ENCODE measurements at places on chromosomes 12 and 14.

- DNase-seq: no peak
These were observed 41.6 kb downstream of the ATXN2 start for GRCh38 chr12:111557271-111558106.

DNA sequence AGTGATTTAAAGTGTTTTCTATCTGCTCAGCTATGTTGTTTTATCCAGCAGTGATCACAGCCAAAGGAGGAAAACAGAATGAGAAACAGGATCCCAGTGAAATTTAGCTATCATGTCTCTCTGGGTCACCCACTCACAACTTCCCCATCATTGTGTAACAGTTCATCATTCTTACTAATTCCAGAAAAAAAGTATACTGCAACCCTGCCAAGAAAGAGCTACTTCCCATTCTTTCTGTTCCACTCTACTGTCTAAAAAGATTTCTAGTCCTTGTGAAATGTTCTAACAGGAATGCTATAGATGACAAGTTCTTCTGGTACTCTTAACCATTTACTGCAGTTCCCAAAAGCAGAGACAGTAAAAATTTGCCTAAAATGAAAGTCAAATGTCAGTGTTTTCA, 39.2 kb upstream of the CD163 start:
- no peak for DNase-seq

DNA sequence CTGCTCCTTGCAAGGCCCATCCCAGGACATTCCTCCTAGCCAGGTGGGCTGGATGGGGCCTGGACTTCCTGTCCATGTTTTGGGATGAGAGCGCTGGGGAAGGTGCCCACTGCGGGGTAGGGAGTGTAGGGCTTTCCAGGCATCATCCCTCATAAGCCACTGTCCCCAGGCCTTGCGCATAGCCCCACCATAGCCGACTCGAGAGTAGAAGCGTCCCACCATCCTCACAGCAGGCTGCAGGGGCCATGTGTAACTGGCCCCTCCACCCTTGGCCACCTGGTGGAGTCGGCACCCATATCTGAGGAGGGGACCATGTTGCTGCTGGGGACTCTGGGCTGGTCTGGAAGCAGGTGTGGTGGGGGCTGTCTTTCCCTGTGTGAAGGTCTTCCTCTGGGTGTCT, 30.5 kb downstream of the SH2B3 start:
- DNase-seq: no peak

GRCh38 chr14:99871771-99872170, 78.6 kb downstream of the EML1 start:
- no peak for DNase-seq

- no peak for DNase-seq
These were observed at the start of gene MSRB3 for GRCh38 chr12:65278576-65279368. MSRB3 (plus strand) TSS chr12:65278683; CDS start chr12:65308580, 29,897 bp downstream.

GRCh38 chr12:57276935-57277563, 26.1 kb upstream of the STAC3 start:
- peak; percentile 2 for DNase-seq

GRCh38 chr14:43525658-43526057, 981.4 kb downstream of the FSCB start:
- DNase-seq: no peak

DNA sequence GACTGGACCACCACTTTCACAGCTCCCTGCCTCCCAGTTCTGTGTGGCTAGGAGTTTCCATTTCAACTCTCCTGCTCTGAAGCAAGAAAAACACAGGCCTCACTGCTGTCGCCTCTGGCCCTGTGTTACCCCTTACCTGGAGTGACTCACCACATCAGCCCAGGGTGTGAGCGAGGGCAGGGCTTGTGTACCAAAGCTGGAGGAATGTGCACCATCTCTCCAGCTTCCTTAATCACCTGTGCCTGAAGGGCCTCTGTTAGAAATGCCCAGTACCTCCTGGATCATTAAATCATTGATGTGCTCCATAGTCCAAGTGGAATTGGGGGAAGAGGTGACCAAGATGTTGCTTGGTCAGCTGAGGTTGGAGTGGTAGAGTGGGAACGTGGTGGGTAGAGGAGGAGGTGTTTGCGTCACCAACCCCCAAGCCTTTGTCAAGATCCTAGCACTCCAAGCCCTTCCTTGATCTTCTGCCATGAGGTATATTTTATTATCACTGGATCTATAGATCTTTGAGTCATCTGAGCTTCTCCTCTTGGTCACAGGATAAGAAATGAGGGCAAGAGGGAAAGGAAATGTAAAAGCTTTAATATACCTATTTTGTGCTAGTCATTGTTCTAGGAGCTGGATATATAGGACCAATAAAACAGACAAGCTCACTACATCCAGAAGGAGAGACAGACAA, 51.3 kb downstream of the SSPN start:
- DNase-seq: no peak

- DNase-seq: no peak
These were observed 31.2 kb upstream of the DYNC1H1 start for GRCh38 chr14:101933209-101933608.

DNA sequence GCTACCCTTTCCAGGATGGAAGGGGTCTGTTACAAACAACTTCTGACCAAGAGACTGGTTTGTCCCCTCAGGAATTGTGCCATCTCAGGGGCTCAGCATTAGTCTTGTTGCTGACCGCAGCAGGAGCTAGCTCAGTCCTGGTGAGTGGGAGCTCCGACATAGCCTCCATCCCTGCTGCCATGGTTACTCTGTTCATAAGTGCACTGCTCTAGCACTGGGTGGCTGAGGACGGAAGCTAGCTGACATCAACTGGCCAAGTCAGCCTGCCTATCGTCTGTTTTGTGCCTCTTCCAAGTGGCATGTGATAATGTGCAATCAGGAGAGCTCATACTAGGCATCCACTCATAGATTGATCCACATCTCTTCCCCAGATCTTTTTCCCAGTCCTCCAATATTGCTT, 7.5 kb downstream of the SLC17A8 start:
- DNase-seq: no peak

GRCh38 chr12:3416670-3417069, 74.3 kb upstream of the PRMT8 start:
- DNase-seq: no peak

- no peak for DNase-seq
These were observed 423 bp downstream of the FGD6 start for GRCh38 chr12:95216711-95217376.

GRCh38 chr12:105852496-105852895, 286.3 kb downstream of the NUAK1 start:
- DNase-seq: no peak

DNA sequence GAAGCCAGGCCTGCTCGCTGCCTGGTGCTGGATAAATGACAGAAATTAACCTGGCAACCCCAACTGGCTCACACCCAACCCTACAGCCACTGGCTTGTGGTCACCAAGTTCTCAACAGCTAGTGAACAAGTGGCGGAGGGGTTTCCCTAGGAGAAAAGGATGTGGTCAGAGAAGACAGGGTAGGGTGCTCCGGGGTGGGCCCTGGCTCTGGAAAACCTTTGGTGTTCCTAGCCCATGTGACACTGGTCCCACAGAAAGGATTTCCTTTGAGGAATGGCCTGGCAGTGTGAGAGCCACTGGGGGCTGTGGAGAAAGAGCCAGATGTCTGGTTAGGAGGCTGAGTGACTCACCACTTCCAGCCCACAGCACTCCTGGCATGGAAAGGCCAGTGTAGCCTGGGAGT, 8.7 kb downstream of the SYNE3 start:
- no peak for DNase-seq

- DNase-seq: no peak
These were observed 65.2 kb upstream of the CNOT2 start for GRCh38 chr12:70178038-70178437.

- DNase-seq: no peak
These were observed 68.2 kb downstream of the PLEKHG7 start for GRCh38 chr12:92771001-92771400.

GRCh38 chr12:38907201-38907923, 2.0 kb upstream of the CPNE8 start:
- no peak for DNase-seq

GRCh38 chr12:123530668-123531067, 2.9 kb downstream of the RILPL1 start:
- no peak for DNase-seq

- DNase-seq: no peak
These were observed 1.9 kb downstream of the SGPP1 start for GRCh38 chr14:63725786-63726460.

DNA sequence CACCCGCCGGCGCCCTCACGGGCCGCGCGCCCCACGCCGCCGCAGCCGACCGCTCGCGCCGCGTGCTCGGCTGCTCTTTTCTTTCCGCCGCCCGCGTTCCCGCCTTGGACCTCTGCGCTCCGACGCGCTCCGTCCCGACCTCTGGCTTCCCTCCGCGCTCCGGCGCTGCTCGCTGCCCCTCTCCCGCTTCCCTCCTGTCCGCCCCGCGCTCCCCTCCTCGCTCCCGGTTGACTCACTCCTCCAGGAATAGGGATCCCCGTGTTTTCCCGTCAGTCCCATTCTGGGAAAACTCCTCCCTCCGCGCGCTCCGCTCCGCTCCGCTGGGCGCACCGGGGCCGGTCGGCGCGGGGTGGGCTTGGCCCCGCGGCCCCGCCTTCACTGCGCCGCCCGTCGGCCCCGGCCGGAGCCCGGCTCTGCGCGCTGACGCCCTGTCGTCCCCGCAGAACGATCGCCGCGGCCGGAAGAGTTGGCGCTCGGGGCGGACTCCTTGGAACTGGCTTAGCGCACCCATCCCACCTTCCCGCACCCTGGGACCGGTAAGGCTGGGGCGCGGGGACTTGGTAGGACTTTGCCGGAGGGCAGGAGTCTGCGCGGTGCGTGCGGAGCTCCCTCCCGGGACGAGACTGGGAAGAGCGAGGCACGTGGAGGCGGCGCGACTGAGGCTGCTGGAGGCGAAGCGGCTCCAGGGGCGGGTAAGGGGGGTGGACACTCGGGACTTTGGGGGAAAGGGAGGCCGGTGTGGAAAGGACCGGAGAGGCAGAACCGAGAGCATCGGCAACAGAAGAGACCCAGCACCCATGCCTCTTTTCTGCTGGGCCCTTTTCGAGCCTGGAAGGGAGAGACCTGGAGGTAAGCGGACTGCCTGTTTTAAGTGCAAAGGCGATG, 550 bp downstream of the TEAD4 start:
- DNase-seq: peak; percentile 46

DNA sequence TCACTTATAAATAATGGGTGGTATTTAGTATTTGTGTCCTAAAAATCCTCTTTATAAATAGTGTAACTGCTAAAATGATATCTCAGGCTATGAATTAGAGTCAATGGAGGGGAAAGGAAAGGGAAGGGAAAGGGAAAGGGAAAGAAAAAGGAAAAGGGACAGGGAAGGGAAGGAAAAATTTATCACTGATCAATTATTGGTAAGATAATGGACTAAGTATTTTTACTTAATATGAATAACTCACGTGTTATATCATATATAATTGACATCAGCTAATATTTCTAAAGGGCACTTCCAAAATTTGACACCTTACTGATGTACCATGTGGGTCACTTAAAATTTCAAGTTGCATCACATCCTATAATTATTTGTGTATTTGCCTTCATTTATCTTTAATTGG, 193.1 kb downstream of the LRFN5 start:
- no peak for DNase-seq

- DNase-seq: peak; percentile 22
These were observed 45.7 kb downstream of the PRKAB1 start for GRCh38 chr12:119713551-119714031.
